ENCODE measurements at places on chromosomes 2 and 18.

GRCh38 chr2:66427300-66427699 is 7.6 kb upstream of the MEIS1 start:
- DNase-seq, result no peak

DNA sequence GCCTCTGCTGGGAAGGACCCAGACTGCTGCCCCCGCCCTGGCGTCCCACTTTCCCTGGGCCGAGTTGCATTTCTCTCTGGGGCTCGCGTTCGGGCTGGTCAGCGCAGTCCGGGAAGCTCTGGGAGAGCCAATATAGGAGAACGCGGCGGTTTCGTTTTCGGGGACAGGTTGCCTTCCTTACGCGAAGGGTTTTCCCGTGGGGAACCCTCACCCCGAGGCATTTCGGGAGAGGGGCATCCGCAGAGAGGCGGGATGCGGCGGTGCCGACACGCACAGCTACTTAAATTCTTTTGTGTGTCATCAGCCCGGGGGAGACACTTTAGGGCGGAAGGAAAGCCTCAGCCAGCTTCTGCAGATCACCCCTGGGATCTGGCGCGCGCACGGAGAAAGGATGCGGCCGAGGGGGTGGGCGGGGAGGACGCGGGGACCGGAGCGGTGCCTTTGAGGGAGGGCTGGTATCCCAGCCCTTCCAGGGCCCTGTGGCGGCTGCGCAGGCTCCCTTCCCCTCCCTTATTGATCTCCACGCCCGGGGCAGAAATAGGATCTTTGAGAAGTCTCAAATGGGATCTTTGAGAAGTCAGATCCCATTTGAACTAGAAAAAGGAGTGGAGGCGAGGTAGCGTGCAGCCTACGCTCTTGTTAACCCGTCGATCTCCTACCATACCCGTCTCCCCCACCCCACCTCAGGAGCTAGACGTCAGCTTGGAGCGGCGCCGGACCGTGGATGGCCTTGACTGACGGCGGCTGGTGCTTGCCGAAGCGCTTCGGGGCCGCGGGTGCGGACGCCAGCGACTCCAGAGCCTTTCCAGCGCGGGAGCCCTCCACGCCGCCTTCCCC is 1.2 kb downstream of the GATA6 start:
- peak; percentile 80 for DNase-seq

DNA sequence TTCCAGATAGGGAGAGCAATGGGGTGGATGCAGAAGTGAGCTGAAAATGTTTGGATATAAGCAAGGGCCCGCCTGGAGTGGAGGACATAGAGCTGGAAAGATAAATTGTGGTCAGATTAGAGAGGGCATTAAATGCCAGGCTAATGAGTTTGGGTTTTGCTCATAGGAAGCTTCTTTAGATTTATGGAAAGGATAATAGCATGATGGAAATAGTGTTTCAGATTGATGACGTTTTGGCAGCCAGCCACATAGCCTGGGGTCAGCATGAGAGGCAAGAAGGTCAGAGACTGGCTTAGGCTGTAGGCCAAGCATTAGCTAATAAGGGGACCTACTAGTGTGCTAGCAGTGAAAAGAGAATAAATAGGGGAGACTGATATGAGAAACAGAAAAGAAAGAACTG is 321.6 kb downstream of the STK39 start:
- DNase-seq, result no peak

GRCh38 chr2:204842661-204843485 is 297.6 kb downstream of the PARD3B start:
- DNase-seq, result peak; percentile 98

DNA sequence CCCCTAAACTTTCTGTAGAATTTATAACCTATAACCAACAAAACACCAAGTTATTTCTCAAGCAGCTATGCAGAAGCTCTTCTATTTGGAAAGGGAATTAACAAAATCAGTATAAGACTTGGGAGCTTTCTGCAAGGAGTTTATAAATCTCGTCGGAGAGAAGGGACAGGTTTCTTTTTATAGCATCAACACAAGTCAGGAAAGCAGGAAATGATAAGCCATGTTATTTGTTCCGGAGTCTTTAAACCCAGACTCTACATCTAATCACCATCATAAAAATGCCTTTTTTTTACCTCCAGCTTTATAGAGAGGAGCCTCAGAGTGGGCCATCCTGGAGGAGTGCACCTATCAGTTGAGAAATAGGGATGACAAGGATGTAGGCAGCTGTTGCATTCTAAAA is 137.1 kb downstream of the DPP10 start:
- no peak for DNase-seq

DNA sequence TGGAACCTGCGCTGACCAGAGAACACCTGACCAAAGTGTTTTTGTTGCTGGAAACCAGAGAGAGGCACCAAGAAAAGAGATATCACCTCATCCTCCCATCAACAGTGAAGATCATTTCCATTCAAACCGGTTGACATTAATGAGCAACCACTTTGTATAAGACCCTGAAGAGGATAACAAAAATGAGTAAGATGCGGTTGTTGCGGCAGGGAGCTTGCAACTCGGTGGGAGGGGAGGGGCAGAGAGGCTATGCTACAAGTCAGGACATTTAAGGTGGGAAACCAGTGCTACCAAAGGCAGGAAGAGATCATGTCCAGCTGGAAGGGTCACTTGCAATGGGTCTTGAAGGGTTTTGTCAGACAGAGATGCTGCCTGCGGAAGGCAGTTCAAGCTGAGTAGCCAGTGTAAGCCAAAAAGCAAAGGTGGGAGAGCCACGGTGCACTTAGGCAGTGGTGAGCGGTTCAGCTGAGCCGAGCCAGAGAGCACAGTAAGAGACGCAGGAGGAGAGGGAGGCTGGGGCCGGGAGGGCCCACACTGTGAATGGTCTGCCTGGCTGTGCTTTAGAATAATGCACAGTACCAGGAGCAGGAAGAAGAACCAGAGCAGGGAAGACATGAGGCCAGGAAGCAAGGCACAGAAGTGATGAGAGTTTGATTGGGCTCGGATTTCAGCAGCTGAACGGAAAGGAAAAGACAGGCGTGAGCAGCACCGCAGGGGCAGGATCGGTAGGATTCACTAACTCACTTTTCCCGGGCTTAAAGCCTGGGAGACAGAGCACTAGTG is 24.4 kb upstream of the DTNB start:
- peak; percentile 14 for DNase-seq

DNA sequence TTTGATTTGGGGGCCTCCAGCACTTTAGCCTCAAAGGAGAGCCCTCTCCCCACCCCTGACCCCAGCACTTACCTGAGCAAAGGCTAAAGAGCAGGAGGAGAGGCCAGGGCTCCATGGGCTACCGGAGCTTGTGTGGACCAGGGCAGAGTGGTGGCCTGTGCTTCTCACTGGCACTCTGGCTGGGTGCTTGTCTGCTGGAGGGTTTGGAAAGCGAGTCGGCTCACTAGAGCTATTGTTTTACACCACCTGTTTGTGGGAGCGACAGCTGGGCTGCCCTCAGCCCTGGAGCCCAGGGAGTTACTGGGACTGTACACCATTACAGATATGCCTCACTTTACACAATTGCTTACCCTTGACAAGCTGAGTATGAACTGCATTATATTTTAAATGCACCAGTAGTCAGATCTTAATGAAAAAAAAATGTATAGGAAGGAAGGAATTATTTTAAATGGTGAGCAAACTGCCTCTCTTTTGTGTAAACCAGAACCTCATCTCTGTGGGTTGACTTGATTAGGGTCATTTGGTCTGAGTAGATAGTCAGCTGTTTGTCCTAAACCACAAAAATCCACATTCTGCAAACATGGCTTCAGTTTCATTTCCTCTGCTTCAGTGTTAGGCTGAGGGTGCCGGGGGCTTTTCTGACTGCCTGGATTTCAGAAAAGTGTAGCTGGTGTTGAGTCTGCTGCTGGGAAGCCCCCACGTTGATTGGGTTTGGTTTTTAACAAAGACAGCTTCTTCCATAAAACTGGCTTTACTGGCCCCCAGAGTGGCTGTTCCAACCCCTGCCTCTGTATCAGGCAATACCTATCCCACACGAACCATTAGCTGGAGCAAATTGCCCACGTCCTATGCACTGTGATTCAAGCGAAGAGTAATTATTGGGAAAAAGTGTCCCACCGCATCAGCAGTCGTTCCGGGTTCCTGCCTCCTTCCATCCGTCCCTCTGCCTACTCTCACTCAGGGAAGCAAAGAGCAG is at the start of gene CHRNA1:
Gene CHRNA1, minus strand, starts transcription at position 193 of the 976 bp plus-strand sequence. Its CDS starts 78 bp downstream, at position 115.
- peak; percentile 79 for DNase-seq

- DNase-seq, result peak; percentile 24
These were observed 20.1 kb downstream of the TMEM177 start for GRCh38 chr2:119699016-119699606.

DNA sequence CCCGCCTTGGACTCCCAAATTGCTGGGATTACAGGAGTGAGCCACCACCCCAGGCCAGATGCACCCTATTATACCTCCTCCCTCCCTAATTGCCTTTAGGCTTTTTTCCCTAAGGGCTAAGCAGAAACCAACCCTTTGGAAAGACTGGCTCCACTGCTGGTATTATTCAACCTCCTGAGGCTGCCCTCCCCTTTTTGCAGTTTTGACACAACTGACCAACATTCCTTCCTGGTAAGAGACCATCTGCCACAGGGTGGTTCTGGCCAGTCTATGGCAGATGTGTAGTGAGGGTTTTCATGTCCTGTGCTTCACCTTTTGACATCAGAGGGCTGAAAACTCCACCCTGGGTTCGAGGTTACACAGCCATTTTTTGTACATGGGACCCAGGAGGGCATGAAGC is 1785.3 kb upstream of the CELF4 start:
- no peak for DNase-seq

DNA sequence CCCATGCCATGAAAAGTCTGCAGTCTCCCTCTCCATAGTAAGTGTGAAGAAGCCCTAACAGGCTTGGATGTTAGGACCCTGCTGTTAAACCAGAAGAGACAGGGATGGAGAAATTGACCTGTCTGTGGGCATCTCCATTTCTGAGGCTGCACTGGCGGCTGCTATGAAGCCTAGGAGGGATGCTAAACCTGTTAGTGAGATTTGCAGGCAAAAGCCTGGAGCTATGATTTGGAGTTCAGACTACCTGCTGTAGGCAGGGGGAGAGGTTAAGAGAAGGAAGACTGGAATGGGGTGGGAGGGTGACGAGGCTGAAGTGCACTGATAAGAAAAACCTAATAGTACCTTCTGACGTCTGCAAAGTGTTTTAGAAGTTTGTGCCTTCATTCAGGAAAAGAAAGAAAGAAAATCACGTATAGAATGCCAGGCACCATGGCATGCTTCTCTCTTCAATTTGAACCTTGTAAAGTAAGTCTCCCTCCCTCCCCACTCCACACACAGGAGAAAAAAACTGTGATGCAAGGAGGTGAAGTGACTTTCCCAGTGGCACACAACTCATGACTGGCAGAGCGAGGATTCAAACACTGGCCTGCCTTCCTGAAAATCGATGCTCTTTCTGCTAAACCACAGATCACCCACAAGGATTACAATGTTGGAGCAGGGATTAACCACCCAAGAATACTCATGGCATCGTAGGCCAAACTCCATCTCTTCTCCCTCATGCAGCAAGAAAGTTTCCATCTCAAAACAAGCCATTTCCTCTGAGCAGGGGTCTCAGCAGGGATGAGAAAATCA is 98.5 kb upstream of the PKDCC start:
- DNase-seq, result no peak

DNA sequence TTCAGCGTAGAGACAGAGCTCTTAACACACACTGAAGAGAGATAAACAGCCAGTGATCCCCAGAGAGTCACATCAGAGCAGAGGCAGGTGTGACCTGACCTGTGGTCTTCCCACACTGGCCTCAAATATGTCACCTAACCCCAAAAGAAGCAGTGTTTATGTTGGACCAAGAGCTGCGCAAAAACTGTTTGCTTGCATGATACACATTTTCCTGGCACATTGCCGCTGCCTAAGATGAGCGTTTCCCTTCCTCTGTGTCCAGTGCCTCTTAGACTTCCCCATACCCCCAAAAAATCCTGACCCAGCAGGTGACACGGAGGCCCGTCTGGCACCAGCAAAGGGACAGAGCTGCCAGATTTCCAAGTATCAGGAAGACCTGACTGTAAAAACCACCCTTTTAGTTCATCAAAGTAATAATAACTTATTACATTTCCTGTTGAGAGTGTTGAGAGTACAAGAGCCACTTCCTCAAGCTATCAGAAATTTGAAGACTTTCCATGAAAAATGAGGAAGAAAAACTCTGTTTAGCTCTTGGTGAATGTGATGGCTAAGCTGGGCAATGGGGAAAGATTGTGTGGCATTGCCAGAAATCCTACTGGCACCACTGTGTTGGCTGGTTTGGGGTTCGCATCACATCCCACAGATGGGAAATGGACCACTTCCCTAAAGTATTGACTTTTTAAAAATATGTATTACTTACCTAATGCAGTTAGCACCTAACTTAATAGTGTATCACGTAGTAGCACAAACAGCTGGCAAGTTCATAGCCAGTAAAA is 6.7 kb downstream of the TNFRSF11A start:
- peak; percentile 24 for DNase-seq

DNA sequence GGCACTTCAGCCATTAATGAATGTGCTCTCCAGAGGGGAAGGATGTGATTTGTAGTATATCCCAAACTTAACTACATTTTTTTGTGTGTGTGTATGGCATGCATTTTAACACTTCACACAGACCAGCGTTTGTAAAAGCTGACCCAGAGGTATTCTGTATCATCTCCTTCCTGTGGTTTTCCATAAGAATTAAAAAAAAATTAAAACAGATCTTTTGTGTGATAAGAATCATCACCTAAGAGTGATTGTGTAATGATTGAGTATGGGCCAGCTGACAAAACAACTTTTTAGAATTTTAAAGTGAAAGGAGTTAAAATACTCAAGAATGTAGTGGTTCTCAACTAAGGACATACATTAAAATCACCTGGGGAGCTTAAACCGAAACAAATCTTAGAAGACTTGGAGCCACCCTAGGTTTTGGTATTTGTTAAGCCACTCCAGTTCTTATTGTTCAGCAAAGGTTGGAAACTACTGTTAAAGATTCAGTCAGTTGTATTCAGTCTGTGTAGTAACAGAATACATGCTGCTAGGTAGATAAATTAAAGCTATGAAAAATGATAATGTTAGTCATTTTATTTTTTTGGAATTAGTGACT is 120.1 kb downstream of the HAUS1 start:
- DNase-seq, result peak; percentile 15

DNA sequence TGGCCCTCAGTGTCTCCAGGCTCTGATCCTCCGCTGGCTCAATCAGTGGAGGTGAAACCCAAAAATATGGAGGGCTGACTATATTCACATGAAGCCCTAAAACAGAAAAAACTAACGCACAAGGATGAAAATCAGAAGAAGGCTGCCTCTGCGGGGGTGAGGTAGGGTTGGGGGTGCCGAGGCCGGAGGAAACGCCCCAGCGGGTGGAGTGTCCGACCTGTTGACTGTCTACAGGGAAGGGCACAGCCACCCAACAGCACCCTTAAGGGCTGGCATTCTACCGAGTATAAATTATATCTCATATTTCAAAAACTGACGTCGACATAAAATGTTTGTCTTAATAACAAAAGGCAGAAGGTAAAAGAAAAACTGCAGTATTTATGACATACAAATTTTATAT is 223.5 kb downstream of the HDAC4 start:
- no peak for DNase-seq

DNA sequence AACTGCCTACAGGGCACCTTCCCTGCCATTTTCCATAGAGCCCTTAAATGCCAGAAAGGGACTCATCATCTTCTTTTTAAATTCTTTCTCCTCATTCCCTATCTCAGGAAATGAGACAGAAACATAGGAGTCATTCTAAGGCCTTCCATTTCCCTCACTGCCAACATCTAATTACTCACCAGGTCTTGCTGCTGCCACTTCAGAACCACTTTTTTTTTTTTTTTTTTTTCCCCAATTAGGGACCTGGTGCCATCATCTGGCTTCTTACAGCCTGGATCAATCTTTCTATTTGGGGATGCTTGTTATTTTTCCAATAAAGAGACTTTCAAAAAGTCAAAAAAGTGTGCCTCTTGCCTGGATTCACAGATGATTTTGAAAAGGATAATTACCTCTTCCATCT is 373.4 kb downstream of the LPIN1 start:
- DNase-seq, result peak; percentile 31
